ENCODE measurements at places on chromosomes 2 and 18.

- no peak for DNase-seq
Measured at GRCh38 chr2:164967781-164968228, 12.5 kb upstream of the SLC38A11 start.

DNA sequence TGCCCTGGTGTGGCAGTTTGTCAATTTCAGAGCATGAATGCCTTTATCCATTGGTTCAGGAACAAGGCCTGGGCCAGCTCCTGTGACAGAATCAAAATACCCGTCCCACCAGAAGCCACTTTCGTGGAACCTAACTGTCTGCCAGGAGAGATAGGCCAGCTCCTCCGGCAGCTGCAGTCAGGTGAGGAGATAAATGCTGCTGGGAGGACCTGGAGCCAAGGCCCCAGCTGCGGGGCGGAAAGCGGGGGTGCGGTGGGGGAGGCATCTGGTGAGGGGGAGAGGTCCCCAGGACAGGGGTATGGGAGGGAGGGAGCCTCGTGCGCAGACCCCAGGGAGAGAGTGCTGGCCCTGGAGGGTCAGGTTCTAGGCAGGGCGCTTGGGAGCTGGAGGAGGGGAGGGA, 4.4 kb upstream of the ASB1 start:
- no peak for DNase-seq

GRCh38 chr2:56012221-56012765, 88.7 kb upstream of the EFEMP1 start:
- no peak for DNase-seq

DNA sequence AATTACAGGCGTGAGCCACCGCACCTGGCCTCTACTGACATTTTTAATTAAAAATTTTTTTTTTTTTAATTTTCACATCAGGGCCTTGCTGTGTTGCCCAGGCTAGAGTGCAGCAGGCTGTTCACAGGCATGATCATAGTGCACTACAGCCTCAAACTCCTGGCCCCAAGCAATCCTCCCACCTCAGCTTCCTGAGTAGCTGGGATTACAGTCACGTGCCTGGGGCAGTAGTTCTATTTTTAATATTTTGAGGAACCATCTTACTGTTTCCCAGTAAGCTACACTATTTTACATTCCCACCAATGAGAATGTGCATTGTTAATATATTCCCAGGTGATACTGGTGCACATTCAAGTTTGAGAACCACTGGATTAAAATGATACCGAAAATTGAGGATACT, 92.7 kb downstream of the WDSUB1 start:
- DNase-seq: no peak

DNA sequence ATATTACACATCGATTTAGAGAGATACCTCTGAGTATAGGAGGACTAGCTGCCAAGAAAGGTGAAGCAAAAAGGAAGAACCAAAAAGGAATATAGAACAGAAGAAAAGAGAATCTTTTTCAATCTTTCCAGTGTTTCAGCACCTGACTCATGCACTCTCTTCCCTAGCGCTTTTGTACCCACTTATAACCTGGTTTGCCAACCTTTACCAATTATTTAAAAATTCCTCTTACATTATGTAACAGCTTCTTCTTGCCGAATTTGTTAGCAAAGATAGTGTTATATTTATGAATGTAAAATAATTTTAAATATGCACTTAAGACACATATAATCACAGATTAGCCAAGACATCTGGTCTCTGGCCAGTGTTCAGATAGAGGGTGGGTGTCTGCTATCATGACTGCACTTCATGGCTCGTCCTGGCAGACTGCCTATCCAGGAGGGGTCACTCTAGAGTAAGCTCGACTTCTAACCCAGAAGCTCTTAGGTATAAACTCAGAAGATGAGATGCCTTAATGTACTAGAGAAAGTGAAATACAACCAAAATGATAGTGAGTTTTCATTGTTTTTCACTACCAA, 122.9 kb downstream of the ATAD2B start:
- DNase-seq: no peak

All from T-helper 2 cell (primary cell).